Activated naive CD4-positive, alpha-beta T cell treated with anti-CD3 and anti-CD28 coated beads, Interleukin-2, amount 10 ng/mL, durations not matched to agents 7 days and 5 days (primary cell): ENCODE measurements at places on chromosomes 5 and 9.

GRCh38 chr5:65874241-65874640 lies 52.1 kb upstream of the ERBIN start:
- no peak for DNase-seq

- no peak for DNase-seq
Observed at GRCh38 chr9:120431268-120431667, 148.7 kb downstream of the CDK5RAP2 start.

GRCh38 chr9:12739014-12739652 lies 35.7 kb upstream of the LURAP1L start:
- DNase-seq = no peak

DNA sequence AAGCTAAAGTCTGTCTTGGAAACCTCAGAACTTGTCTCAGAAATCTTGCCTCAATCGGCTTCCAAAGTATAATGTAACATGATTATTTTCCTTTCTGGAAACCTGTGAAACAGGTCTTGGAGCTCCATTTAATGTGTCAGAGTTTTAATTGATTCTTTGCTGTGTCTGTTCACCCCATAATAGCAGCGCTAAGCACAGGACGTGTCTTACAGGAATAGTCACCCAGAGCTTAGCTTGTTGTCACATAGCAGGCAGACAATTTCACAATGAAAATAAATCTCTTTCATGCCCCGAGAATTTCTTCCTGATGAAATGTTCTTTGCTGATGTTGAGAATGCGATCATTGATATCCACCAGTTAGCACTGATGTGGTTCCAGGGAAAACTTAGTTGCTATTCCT lies 40.2 kb upstream of the PTPN3 start:
- no peak for DNase-seq

- no peak for DNase-seq
Observed at GRCh38 chr5:179978792-179979191, 71.1 kb upstream of the TBC1D9B start.

DNA sequence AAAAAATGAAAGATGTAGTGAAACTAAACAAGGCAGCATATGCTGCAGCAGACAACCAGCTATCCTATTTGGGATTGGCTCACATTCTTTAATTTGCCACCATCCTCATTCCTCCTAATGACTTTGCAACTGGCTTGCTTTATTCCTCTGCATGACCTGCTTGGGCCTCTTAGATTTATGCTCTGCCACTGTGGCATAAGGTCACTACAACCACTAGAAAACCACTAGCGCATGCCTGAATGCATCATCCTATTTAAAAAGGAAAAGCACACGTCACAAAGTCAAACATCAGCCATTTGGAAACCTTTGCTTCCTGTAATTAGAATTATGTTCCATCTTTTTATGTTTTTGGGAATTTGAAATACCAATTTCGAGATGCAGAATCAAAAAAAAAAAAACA lies 40.8 kb upstream of the CCDC152 start:
- DNase-seq = no peak

DNA sequence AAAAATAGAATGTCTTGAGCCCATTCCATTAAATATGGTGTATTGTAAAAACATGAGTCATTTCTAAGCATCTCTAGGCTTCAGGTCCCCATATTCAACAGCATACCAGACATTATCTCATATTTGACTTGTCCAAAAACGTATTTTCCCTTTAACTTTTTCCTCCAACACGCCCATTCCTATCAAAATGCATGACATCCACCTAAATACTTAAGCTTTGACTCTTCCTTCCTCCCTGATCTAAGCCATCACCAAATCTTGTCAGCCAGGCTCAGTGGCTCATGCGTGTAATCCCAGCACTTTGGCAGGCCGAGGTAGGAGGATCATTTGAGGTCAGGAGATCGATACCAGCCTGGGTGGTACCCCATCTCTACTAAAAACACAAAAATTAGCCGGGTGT lies 23.9 kb downstream of the VCP start:
- DNase-seq = no peak

DNA sequence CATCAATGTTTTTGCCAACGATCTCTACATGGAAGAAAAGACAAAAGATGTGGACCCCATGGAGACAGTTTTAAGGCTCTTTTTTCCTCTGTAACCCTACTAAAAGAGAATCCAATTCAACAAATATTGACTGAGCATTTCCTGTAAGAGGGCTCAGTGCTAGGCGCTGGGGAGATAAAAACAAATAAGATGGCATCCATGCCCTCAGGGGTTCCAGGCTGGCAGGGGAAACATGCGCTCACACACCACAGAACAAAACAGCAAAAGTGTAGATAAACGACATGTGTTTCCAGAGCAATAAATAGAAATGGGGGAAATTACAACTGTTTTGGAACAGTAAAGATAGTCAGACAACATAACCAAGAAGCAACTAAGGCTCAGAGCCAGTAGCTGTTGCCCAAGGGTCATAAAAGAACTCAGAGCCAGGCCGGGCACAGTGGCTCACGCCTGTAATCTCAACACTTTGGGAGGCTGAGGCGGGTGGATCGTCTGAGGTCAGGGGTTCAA lies 25.2 kb downstream of the ZNF608 start:
- DNase-seq = no peak

- no peak for DNase-seq
Observed at GRCh38 chr9:557601-558201, 283.8 kb upstream of the DMRT1 start.

DNA sequence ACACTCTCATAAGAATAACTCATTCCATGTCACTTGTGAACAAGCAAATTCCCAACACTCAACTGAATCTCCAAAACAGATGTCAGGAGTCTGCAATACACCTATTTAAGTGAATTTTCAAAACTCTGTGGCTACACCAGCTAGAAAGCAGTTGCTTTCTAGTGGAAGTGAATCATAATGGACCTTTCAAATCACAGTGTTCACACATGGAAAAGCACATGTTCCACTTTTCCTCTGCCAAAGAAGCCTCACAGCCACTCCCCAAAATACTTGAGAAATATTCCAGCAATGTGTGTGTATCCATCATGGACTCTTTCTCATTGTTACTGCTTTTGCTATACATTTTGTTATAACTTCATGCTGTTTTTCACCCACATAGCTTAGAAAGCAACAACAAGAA lies 17.4 kb downstream of the MARCHF3 start:
- no peak for DNase-seq

DNA sequence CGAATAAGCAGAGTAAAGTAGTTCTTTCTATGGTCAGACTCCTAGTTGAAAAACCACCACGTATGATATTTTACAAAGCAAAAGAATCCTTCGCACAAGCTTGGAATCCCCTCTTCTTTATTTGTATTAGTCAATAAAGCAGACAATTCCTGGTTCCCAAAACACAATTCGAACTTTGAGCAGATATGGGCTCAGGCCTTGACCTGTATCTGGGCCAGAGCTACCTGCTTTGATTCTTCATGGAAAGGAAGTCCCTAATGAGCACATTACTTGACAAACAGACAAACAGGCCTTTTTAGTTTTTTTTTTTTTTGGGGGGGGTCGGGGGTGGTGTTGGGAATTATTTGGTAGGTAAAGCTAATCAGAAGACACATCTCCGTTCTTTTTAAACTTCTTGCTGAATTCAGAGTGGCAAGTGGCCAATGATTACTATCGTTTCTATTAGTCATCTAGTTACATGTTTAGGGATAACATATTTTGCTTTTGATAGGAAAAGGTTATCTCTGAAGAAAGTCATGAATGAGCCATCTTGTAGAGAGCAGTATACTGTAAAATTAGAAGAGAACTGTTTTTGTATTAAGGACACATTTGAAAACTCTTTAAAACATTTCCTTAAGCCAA lies 116.6 kb upstream of the HMHB1 start:
- DNase-seq = no peak

- no peak for DNase-seq
Observed at GRCh38 chr9:2267181-2267745, 252.1 kb downstream of the SMARCA2 start.

DNA sequence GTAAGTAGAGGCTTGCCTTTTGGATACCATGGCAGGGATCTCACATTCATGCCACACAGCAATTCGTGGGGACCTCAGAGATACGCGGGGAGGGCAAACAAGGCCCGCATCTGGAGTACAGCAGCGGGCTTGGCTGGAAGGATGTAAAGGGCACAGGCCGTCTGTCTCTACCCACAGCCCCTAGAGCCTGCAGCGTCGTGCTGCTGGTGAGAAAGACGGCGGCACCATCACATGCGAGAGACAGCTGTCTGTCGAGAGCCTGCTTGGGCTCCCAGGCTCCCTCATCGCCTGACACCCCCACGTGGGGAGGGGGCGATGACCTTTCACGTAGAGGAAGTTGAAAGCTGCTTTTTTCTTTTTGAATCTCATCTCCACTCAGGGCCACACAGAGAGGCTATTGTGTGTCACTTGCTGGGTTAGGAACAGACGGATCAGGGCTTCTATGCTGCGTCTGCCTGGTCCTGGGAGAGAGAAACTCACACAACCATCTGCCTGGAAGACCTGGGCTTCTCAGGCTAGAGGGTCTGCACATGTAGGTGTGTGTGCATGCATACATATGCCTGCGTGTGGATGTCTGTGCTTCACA lies 134.6 kb upstream of the PPP1R26 start:
- peak; percentile 11 for DNase-seq

DNA sequence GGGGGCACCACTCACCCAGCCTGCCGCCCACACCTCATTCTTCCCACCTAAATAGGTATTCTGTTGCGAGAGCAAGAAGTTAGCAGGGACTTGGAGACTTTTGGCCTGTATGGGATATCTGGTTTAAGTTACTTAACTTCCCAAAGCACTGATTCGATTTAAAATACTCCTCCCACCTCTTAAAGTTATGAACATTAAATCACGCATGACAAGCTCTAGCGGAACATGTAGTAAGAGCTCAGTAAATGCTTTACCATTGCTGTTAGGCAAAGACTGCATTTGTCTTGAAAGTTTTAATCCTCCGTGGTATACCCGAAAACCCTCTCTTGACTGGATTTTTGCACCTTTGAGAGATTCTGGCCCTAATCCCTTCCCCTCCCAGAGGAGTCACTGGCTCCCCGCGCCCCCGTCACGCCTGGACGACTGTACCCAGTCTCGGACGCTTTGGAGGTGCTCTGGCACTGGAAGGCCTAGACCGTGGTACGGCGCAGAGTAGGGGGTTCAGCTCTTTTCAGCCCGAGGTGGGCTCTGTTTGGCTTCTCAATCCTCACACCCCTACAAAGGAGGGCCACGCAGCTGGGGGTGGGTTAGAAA lies 4.4 kb downstream of the GDNF start:
- no peak for DNase-seq

GRCh38 chr5:118775790-118776499 lies 212.4 kb downstream of the DTWD2 start:
- DNase-seq = no peak

DNA sequence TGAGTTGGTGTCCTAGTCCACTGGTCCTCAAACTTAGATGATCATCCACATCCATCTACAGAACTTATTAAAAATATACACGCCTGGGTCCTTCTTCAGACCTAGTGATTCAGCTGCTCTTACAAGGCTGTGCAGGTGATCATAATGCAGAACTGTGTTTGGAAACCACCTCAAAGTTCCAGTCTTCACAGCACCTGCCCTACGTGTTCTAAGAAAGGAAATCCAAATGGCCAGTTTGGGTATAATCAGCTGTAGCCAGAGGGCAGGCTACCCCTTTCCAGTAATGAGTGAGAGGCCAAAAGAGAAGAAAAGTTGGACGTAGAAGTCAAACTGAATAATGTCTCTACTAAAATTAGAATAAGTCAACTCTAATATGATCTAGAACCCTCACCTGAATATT lies 15.4 kb downstream of the REEP5 start:
- no peak for DNase-seq

DNA sequence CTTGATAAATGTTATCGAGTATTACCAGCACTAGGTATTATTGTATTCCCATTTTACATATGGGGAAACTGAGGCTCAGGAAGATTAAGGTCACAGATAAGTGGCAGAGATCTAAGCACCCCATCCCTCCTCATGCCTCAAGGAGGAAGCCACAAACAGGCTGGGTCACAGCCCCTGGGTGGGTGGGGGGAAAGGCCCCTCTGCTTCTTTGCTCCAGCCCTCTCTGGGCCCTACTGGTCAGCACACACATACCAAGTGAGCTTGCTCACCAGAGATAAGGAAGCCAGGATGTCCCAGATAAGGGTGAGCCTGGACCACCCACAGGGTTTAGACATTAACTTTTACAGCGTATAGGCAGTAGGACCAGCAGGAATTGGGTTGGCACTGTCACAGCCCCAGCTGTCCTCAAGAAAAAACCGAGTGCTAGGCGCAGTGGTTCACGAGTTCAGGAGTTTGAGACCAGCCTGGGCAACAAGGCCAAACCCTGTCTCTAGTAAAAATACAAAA lies 45.3 kb downstream of the STK10 start:
- no peak for DNase-seq

GRCh38 chr5:79849486-79850315 lies 141.4 kb downstream of the MTX3 start:
- no peak for DNase-seq

GRCh38 chr5:67660149-67660548 lies 463.6 kb upstream of the CD180 start:
- no peak for DNase-seq

GRCh38 chr9:16325966-16326365 lies 544.5 kb downstream of the BNC2 start:
- DNase-seq = no peak

DNA sequence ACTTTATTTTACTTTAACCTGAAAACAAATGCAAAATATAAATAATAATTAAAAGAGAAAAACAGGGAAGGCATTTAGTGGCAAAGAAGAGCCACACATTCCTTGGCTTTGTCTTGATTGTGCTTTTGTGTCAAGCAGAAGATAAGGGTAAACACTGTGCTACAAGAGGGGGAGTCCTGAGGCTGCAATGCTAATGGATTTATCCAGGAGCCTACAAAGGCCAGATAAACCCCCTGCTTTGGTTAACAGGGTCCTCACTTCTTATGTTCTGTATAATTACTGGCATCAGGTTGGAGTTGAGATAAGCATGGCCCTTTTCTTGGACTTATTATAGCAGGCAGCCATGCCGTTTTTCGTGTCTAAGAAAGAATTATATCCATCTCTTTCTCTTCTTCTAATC lies 302.8 kb downstream of the EFNA5 start:
- no peak for DNase-seq

GRCh38 chr9:35923927-35924763 lies 14.9 kb downstream of the SPAAR start:
- no peak for DNase-seq

DNA sequence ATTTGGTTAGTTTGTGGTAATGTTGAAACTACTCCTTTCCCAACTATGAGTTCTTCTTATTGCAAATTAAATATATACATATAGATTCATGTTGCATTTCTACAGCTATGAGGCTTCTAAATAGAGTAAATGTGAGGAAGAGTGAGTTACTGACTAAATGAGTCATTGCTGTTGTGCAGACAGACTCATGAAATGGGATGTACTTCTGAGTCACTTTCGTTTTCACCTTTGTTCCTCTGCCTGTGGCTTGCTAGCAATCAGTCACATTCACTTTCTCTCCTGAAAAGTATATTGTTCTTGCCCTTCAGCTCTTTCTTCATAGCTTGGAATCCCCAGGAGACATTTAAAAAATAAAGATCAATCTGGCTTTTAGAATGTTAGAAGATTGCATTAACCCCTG lies 295.5 kb upstream of the SMC2 start:
- no peak for DNase-seq

- DNase-seq = no peak
Observed at GRCh38 chr5:137279521-137280231, 219.4 kb downstream of the SPOCK1 start.
